Stimulated activated CD8-positive, alpha-beta memory T cell treated with anti-CD3 and anti-CD28 coated beads, Interleukin-2, amount 100 ng/mL, for 1 hour (primary cell): ENCODE measurements at places on chromosomes 3 and 15.

GRCh38 chr3:107938143-107938542 lies 152.7 kb downstream of the CD47 start:
- no peak for DNase-seq

DNA sequence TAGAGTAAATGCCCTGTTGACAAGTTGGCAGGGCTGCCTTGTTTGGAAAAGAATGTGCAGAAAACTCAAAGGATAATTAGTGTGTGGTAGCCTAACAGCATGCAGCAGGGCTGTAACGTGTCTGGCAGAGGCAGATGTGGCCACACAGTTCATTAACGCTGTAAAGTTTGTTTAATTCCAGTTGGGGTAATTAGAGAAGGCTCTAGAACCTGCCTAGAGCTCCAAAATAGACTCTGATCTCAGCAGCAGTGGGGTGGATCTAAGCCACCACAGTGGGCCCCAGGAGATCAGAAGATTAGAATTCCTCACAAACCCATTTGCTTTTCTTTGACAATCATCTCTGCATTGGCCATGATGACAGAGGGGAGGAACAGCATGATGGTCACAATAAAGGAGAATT lies 65.1 kb upstream of the LEKR1 start:
- DNase-seq = no peak

- no peak for DNase-seq
These were observed 2.5 kb downstream of the ARHGAP31 start for GRCh38 chr3:119296727-119297122.

DNA sequence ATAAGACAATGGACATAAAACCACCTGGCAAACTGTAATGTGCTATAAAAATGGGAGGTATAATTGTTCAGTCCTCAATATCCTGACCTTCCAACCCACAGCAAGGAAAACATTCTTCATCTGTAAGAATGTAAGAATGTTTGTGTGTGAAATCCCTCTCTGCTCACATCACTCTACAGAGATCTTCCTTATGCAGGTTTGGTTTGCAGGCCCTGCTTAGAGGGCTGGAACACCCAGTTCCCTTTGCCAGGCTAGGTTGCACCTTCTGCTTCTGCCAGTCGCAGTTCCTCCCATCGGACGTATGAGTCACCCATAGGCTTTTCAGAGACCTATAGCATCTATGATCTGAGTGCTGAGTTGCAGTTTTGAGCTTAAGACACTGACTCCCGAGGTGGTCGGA lies 24.1 kb upstream of the MINAR1 start:
- DNase-seq = no peak

GRCh38 chr3:131568460-131568859 lies 65.7 kb upstream of the MRPL3 start:
- no peak for DNase-seq

DNA sequence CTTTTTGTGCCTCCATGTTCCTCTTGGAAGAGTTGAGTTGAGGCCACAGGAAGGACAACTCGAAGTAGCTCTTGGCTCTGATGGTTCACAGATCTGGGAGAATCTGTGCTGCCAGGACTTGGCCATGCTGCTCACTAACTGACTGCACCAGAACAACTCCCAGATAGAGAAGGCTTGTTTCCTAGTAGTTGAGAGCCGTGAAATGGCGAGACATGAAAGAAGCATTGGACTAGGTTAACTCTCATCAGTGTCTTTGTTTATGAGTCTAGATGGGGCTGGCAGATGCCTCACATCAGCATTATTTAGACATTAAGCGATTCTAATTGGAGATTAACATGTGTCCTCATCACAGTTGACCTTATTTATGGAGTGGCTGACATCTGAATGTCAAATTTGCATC lies 92.9 kb upstream of the AGBL1 start:
- DNase-seq = no peak

DNA sequence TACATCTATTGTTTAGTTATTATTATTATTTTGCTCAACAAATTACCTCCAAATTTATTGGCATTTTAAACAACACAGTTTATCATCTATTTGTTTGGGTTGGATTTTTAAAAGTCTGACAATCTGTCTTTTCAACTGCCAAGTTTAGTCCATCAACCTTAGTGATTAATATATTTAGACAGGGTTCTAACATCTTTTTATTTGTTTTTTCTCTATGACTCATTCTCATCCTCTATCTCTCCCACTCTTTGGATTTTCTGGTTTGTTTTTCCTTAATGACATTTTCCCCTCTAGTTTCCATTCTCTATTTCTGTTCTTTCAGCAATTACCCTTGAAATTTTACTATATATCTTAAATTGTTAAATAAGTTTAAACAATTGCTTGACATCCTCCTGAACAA lies 41.9 kb downstream of the EMC4 start:
- DNase-seq = no peak

DNA sequence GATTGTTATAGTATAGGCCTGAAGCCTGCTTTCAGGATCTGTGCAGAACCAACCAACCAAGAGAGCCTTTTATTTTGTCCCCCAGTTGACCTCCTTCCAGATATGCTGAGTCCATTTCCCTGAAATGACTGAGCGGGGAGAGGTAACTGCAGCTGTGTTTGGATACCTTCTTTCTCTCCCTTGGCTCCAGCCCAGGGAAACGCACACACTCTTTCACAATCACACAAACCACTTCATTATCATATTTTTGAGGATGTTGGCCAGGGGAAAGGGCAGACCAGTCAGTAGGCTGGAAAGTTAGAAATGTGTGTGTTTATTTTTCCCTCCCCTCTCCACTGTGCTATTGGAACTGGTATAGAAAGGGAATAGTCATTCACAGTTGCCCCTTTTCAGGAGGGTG lies 417.7 kb upstream of the TBL1XR1 start:
- DNase-seq = no peak

- DNase-seq = no peak
These were observed 27.2 kb downstream of the ETV5 start for GRCh38 chr3:186081678-186082077.

- no peak for DNase-seq
These were observed 8.5 kb upstream of the MYH15 start for GRCh38 chr3:108518895-108519294.

GRCh38 chr15:44532689-44533088 lies 4.3 kb upstream of the EIF3J start:
- DNase-seq = no peak
